ENCODE measurements at places on chromosomes 3 and 15.

- no peak for DNase-seq
These were observed 93.9 kb downstream of the SEMA6D start for GRCh38 chr15:47811172-47811571.

- DNase-seq = no peak
These were observed 23.1 kb upstream of the EIF4A2 start for GRCh38 chr3:186760141-186760833.

DNA sequence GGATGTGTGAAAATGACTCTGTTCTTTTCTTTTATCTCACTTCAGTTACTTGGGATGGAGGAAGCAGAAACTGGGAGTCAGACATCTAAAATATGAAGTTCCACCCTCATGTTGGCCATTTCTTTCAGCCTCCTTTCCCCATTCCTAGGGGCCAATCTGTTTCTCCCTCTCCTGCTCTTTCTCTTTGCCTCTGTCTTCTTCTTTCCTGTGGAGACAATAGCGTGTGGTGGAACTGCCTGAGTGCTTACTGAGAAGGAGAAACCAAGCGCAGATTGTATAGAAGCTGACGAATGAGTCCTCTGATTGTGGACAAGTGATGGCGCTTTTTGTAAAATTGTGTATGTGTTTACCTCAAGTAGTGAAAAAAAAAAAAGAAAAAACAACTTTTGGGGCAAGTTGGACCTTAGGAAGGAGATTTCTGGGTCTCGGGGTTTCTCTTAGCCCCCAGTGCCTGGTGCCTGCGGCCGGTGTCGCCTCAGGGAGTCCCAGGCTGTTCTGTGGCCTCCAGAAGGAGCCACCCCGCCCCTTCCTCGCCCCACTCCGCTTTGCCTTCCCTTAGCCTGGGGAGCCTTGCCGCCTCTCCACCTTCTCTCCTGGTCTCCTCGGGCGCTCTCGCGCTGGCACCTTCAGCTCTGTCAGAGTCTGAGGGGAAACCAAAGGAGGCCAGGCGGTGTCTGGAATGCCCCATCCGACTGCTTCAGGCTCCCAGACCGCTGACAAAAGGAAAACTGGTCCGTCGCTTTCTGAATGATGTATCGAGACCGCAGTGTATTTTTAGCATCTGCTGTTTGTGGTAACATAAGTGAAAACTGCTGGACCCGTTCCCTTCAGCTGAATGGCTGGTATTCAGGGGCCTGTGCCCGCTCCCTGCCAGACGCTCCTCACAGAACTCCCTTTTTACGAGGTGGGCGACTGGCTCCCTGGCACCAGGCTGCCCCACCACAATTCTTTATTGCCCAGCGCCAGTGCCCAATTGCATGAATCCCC, 30.1 kb downstream of the SCG5 start:
- no peak for DNase-seq

DNA sequence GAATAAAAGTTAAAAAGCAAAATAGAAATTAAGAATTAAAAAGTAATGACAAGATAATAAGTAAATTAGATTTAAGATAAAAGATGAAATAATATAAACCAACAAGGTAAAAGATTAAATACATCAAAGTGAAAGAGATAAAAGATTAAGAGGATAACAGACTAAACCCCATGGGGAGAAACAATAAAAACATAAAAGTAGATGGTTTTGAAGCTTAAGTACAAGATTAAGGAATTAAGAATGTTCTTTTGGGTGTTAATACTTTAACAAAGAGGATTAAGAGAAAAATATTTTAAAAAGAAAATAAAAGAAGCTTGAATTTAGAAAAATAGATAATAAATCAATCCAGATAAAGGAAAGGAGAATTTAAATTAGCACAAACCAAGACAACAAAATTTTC, 85.4 kb downstream of the SQOR start:
- DNase-seq = no peak

GRCh38 chr3:125104639-125105038, 48.8 kb upstream of the HEG1 start:
- DNase-seq = no peak

GRCh38 chr3:106963442-106963841, 413.8 kb upstream of the CCDC54 start:
- no peak for DNase-seq

DNA sequence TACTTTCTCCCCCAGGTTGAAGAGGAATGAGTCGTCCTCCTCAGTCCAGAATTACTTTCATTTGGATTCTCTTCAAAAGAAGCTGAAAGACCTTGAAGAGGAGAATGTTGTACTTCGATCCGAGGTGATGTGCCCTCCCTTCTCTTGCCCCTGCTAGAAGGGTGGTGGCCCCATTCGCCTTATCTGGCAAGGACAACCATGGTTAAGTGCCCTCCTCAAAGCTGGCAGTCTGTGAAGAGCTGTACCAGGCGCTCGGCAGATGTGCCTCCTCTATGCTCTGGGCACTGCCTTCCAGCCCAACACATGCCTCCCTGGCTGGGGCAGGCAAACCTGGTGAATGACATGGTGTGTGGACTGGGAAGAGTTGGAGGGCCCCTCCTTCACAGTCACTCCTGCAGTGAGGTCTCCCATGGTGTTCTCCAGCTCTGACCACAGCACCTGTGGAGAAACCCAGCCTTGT, 77.0 kb downstream of the CCK start:
- DNase-seq = no peak

DNA sequence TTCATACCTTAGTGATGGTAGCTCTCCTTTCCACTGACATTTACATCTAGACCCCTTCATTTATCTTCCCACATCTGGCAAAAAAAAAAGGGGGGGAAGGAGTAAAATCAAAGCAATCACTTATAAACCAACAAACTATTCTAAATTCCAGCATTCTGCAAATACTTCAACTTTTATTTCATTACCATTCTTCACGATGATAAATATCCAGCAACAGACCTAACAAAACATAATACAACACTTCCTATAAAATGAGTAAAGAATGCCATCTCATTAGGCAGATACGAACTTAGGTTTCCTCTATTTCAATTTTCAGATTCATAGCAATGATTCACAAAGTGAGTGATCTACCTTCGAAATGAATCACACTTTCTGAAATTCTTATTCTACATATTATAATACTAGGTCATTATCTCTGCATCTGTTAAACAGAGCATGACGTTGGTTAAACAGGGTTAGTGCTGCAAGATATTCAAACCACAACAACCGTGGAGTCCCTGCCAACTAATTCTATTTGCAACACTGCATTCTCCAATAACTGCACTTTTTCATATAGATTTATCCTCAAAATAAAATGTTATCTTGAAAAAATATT, at the start of gene LRRFIP2:
TSS of gene LRRFIP2 (minus strand) at position 51 of the 595 bp plus-strand sequence. CDS start 25,599 bp downstream, outside the sequence.
- DNase-seq = peak; percentile 37

DNA sequence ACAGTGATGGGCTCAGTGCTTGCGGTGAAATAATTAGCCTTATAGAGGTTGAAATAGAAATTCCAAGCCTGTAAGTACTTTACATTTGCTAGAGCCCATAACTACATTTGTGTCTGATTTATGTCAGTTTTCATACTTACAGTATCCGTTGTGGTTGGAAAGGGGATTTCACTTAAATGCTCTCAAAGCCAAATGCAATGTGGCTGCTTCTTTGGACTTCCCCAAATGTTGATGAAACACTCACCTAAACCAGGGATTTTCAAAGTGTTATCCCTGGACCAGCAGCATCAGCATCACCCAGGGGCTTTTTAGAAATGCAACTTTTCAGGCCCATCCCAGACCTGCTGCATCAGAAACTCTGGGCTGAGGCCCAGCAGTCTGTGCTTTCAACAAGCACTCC, 378.7 kb downstream of the MCTP2 start:
- DNase-seq = no peak

DNA sequence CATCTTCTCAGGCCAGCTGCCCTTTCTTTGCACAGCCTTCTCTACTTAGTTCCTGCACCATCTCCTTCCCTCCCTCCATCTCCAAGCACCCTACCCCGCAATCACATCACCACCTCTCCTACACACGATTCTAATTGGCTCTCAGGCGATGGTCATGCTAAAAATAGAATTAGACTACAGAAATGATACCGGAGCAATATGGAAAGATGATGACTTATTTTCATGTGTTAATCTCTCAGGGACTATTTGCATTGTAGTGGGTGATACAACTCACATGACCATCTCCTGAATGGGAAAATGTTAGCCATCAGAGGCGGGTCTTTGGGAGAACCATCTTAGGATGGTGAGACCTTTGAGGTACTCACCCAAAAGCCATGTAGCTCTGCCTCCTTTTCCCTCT, 54.7 kb upstream of the PPARG start:
- no peak for DNase-seq

GRCh38 chr3:127141921-127142730, 50.8 kb upstream of the PRR23E start:
- no peak for DNase-seq

DNA sequence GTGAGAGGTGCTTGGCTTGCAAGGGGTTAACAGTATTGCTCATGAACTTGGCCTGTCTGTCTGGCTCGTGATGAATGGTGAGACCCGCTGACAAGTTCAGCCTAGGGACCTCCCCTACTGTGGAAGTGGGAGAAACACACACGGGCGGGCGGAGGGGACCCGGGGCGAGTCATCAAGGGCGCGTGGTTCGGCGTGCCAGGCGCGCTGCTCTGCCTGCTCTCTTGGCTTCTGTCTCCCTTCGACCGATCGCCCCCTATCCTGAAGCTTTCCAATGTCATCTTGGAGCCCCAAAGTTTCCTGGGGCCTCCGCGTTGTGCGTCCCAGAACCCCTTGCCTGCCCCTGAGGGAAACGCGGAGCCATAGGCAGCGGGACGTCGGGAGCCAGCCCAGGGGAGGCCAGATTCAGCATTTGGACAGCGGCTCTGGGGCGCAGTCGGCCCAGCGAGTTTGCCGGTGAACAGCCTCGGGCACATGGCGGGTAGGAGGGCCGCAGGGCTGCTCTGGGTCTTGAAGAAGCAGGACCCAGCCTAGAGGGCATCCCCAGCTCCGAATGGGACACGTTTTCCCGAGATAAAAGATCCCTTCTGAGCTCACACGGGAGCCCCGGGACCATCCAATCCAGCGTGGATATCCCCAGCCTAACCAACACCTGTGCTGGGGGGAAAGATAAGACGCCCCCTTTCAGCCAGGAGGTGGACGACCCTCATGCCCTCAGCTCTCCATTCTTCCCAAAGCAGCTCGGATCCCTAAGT, 27.0 kb upstream of the POLG start:
- DNase-seq = no peak

DNA sequence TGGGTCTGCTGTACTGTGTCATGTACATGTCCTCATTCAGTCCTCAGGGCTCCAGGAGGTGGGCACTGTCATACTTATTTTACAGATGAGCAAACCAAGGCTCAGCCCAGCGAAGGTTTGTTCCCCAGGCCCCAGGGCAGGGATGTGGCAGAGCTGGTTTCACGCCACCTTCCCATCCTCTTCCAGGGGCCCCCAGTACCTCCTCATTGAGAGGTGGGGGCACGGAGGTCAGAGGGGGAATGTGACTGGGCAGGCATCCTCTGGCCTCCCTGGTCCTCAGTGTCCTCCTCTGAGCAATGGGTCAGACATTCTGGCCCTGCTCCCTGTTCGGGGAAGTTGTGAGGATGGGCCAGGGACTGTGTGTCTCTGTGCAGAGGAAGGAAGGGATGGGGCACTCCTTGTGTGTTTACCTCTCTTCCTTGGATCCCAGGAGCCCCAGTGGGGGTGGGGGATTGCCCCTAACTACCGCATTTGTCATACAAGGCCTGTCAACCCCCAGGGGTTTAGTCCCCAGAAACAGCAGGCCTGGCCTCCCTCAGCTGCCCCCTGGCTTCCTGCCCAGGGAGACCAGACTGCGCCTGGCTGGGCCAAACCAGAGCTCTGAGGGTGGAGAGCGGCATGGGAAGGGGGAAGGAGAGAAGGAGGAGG, 65.9 kb upstream of the LCTL start:
- no peak for DNase-seq

- no peak for DNase-seq
These were observed 11.5 kb downstream of the SEMA3F start for GRCh38 chr3:50166620-50167019.

GRCh38 chr3:23682646-23683045, 123.1 kb upstream of the UBE2E1 start:
- DNase-seq = no peak

DNA sequence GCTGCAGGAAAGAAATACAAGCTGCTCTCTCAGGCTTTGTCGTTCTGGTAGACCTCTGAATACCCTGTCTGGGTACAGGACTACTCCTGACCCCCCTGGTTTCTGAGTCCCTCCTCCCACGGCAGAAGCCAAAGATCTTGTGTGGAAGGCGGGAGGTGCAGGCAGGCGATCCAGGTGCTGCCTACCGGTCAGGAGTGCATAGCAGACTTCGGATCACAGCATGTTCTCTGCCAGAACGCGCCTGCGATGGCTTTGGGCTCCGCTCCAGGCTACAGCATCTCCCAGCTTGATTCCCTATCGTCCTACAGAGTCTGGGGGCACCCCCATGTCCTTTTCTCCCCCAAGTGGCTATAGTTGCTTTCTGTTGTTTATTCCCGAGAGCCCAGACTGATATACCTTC, 2.5 kb upstream of the CFAP100 start:
- DNase-seq = no peak

DNA sequence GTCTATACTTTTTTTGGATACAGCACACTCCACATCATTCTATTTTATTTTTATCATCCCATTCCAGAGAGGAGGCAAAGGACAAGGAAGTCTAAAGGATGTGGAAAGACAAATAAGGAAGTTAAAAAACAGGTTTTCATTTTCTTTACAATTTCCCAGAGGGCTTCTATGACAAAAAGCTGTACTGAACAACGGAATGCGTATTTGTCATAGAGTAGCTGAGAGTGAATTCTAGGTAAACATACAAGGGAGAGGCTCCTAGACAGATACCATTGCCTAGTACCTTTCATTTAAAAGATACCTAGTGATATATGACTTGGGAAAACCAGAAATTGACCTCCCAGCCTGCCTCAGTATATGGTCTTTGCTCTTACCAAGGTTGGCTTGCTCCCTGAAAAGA, 341.7 kb downstream of the FHIT start:
- DNase-seq = no peak

DNA sequence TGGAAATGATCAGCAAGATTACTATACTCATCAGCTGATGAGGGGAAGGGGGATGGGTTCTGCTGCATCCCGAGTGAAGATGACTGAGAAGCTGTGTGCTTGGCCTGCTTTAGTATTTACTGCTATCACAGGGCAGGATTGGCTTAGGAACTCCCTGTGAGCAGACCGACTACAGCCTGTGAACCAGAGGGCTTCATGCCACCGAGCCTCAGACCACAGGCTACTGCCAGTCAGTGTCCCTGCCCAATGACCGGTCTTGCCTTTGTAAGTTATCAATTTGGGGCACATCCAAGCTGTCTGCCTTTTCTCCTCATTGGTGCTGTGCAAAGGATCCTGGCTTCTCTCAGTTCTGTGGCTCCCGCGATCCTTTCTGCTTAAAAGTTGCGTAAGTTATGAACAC, 71.5 kb downstream of the PDCD6IP start:
- DNase-seq = no peak

- DNase-seq = no peak
These were observed 5.8 kb downstream of the ITIH1 start for GRCh38 chr3:52783211-52783555.

DNA sequence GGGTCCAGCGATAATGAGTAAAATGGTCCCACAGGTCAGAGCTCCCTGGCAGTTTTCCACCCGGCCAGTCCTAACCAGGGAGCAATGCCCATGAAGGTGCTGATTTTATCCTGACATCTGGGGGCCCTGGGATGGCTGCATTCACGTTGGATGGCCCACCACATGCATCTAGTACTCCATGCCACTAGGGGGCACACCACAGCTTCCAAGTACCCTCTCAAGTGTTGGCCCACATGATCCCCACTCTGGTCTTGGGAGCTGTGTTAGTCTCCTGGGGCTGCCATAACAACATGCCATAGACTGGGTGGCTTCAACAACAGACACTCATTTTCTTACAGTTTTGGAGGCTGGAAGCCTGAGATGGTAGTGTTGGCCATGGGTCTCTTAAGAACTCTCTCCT, 225.5 kb downstream of the SLCO3A1 start:
- DNase-seq = no peak
